Transverse colon (tissue), 4 donors: ENCODE measurements at places on chromosomes 4 and X. TPM values are rescaled to one million over a fixed set of nuclear protein-coding genes. Genes with fewer than 3 reads are reported as not detected.

DNA sequence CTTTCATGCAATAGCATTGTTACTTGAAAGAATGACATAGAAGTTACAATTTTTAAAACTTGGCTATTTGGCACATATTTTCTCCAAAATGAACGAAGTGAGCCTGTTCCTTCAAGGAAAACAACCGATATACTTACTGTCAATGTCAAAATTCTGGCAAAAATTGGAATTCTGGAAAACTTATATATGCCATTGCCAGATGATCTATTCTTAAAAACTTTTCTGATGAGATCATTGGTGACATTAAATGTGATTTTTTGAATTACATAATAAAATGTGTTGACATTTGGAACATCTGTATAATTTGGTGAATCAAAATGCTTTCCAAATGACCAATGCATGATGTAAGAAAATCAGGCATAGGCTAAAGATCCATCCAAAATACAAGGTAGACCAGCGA is 209.0 kb downstream of the SCFD2 start:
- no peak for DNase-seq

DNA sequence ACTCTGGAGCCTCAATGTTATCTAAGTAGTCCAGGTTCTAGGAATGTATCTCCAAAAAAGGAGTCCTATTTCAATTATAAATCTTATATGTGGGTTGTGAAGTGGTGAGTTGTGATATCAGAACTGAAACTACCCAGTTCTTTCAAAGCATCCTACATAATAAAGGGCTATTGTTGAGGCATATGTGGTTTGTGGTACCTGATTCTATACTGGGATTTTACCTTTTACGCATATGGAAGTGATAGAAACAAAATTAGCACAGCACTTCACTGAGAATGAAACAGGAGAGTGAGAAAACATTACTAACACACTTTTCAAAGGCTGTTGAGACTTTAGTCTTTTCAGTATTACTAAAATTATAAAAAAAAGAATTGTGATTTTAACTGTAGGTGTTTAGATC is 417.7 kb upstream of the GALNT7 start:
- no peak for DNase-seq

- no peak for DNase-seq
These were observed 3.5 kb downstream of the FAT1 start for GRCh38 chr4:186719925-186720694.

- DNase-seq = no peak
These were observed 4.7 kb downstream of the NUDT6 start for GRCh38 chr4:122917731-122918130.

DNA sequence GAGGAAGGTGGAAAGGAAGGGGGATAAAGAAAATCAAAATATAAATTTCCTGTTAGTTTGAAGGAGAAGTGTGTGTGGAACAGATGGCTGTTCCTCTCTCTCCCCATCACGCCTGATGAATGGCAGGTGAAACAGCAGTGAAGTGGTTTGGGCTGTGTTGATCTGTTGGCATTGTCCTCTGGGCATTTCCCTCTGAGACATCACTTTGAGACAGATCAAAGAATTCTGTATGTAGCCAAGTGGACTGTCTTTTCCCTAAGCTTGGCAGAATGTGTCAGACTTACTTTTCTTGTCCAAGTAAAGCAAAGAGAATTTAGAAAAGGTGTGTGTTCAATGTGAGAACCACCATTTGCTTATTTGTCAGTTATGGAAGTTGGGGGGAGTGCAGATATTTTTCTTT is 47.5 kb downstream of the SEPTIN11 start:
- no peak for DNase-seq

GRCh38 chrX:31007321-31007720 is 64.5 kb downstream of the FTHL17 start:
- no peak for DNase-seq

DNA sequence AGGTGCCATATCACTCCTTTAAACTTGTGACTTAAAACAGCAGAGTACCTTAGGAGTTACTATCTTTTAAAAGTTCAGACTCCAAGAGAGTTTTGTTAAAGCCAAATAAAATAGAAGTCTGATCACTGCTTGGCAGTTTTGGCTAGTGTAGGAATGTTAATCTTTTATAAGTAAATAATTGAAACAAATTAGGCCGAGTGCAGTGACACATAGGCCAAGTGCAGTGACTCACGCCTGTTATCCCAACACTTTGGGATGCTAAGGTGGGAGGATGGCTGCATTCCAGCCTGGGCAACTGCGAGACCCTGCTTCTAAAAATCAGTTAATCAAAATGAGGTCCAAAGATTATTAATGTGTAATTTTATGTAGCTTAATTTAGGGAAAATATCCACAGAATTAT is 37.2 kb downstream of the WDR44 start:
- DNase-seq = no peak

- no peak for DNase-seq
These were observed 1.4 kb upstream of the DHRSX start for GRCh38 chrX:2502120-2502667.

DNA sequence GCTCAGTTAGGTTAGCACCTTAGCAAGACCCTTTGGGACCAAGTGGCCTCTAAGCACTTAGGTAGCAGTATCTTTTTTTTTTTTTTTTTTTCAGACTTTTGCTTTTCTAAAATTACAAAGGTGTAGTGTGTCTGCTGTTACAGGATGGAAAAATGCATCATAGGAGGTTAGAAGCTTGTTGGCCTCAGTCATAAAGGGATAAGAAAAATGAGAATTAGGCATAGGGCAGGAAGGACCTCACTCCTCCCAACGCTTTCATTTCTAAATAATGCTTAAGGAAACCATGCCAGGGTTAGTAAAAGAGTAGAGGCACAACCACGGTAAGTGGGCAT is 148.4 kb upstream of the PLAC1 start:
- no peak for DNase-seq

DNA sequence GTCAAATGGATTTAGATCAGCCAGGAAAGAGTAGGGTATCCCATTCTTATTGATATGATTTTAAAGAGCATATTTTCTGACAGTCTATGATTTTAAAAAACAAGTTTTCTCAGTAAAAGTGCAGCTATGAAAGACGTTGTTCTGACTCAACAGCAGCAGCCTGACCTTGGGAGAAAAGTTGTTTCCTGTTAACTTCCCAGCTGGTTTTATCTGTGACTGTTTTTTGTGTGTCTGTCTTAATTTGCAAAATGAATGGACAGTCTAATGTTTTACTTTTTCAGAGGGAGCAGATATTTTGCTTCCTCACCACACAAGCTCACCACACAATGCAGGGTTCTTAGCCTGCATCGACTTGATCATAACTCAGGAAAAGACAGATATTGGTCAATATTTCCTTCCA is 764 bp upstream of the MTHFD2L start:
- no peak for DNase-seq

SLIT2 gene
- 6.7 TPM for total RNA-seq

CXCL5 gene
- total RNA-seq = not detected
